ENCODE measurements at places on chromosomes 3 and 15. TPM values are rescaled to one million over a fixed set of nuclear protein-coding genes. Genes with fewer than 3 reads are reported as not detected.
A peak's percentile ranks its signal among the peaks of the same experiment; 100 is the strongest.

DNA sequence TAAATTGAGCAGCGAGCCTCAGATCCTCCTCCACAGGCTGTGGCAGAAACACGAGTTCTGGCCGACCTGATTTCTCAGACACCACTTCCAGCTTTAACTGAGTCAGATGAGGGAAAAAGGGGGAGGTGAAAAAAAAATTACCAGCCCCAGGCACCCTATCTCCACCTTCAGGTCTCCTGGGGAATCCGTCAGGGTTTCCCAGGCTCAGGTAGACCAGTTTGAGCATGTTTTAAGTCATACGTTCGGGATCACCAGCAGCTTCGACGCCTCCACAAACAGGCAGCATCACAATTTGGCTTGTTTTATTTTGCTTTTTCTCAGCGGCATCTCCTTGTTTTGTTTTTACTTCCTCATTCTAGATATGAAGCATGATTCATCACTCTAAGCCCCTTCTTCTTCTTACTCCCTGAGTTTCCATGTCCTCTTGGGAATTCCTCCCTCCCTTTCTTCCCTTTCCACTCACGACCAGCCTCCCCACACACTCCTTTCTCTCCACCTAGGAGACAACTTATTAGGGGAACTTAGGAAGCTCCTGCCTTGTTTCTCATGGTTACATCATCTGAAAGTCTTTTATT, 190.1 kb downstream of the ZNF621 start:
- no peaks in the 10 kb centered on the region for H3K36me3 ChIP-seq
- no peaks in the 10 kb centered on the region for H3K27me3 ChIP-seq
- no peak overlapping the region for H3K4me3 ChIP-seq
- no peak for DNase-seq
- no peaks in the 10 kb centered on the region for H3K4me1 ChIP-seq

DNA sequence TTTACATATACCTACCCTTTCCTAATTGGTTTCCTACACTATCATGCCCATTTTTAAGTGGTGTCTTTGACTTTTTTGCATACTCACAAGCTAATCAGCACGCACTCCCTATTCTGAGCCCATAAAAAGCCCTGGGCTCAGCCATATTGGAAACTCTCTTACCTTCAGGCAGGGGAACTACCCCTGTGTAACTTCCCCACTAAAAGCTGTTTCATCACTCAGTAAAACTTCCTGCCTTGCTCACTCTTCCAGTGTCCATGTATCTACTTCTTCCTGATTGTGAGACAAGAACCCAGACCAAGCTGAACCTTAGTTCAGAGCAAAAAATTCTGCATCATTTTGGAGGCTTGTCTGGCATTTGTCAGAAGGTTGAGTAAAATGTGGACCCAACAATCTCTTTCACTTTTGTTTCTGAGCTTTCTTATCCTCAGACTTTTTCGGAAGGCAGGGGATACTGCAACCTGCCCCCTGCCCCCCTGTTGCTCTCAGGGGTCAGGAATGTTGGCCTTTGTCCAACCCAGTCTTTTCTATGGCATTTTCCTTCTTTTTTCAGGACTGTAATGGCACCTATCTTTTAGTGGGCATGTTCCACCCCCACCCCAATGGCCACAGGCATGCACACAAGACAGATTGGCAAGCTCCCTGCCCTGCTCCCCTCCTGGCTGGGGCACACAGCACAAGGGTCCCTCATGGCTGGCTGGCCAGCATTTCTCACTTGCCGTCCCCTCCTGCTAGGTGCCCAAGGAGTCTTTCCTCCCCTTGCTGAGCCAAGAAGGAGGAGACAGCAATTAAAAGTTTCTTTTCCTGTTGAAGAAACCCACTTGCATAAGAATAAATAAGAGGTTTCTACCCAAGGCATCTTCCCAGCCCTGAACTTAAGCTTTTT, 26.3 kb upstream of the TMEM45A start:
- H3K4me1 ChIP-seq, result no peaks in the 10 kb centered on the region
- H3K27ac ChIP-seq, result no peak overlapping the region
- DNase-seq, result no peak
- no peaks in the 10 kb centered on the region for H3K27me3 ChIP-seq
- no peak overlapping the region for H3K4me3 ChIP-seq
- H3K36me3 ChIP-seq, result no peaks in the 10 kb centered on the region

DNA sequence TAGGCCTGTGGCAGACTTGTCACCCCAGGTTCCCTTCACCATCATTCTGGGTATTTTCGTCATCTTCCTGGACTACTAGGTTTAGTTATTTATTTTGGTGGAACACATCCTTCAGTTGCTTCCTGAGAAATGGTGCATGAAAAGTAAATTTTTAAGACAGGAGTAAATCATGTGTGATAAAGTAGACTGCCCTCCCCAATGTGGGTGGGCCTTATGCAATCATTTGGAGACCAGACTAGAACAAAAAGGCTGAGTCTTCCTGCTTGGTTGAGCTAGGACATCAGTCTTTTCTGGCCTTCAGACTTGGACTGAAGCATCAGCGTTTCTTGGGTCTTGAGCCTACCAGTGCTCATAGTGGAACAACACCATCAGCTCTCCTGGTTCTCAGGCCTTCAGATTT, 50.7 kb upstream of the SLC2A2 start:
- H3K4me3 ChIP-seq, result no peak overlapping the region
- no peaks in the 10 kb centered on the region for H3K4me1 ChIP-seq
- DNase-seq, result no peak
- H3K36me3 ChIP-seq, result peaks cover 32% of the 10 kb centered on the region

GRCh38 chr15:92846741-92847140, 53.4 kb upstream of the CHD2 start:
- no peaks in the 10 kb centered on the region for H3K36me3 ChIP-seq
- no peaks in the 10 kb centered on the region for H3K27me3 ChIP-seq
- no peak overlapping the region for H3K4me3 ChIP-seq
- DNase-seq, result no peak
- no peak overlapping the region for H3K27ac ChIP-seq

GRCh38 chr15:48850648-48851047, 27.3 kb upstream of the EID1 start:
- H3K27ac ChIP-seq, result no peak overlapping the region
- H3K4me3 ChIP-seq, result no peak overlapping the region
- no peaks in the 10 kb centered on the region for H3K36me3 ChIP-seq
- DNase-seq, result no peak
- H3K27me3 ChIP-seq, result no peaks in the 10 kb centered on the region
- H3K4me1 ChIP-seq, result peaks cover 5% of the 10 kb centered on the region

DNA sequence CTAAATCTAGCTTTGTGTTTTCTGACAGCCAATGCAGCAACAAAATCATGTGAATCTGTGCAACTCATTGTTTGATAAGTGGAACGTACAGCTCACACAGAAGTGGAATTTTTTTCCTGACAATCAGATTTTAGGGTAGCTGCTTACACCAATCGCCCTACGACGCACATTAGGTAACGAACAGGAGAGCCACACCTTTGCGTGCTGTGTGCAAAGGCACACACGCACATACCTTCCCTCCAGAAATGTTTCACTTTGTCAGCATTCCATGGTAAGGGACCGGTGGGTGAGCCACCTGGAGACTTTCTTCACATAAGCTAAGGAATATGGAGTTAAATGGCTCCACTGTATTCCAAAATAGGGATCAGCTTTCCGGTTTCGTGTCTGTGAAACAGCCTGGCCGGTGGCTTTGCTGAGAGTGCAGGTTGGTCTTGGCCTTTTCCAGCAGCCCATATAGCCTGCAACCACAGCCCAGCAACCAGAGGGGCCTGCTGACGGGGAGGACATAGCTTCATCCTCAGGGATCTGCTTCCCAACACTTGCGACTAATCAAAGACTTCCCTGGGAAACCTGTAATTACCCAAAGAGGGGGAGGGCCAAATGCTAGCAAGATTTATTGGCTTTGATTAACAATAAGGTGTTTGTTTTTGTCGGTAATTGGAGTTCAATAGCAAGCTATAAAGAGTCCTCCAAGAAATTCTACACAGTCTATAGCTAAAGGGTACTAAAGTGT, 145.3 kb downstream of the ADAMTS17 start:
- DNase-seq, result no peak
- H3K4me3 ChIP-seq, result no peak overlapping the region
- H3K27me3 ChIP-seq, result no peaks in the 10 kb centered on the region
- H3K36me3 ChIP-seq, result no peaks in the 10 kb centered on the region

DNA sequence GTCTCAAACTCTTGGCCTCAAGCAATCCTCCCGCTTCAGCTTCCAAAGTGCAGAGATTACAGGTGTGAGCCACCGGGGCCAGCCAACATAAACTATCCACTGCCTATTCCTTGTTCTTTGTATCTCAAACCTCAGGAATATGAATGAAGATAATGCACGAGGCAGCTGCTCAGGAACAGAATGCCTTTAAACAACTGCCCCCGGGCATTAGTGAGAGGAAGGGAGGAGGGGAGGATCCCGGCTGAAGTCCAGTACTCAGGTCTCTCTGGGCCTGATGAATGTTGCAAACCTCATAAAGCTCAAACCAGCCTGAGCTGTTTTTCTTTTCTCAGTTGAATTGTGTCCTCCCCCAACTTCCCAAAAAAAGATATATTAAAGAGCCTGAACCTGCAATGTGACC, 26.9 kb upstream of the MTMR14 start:
- H3K4me3 ChIP-seq, result no peak overlapping the region
- DNase-seq, result no peak
- no peak overlapping the region for H3K27ac ChIP-seq
- no peaks in the 10 kb centered on the region for H3K4me1 ChIP-seq

DNA sequence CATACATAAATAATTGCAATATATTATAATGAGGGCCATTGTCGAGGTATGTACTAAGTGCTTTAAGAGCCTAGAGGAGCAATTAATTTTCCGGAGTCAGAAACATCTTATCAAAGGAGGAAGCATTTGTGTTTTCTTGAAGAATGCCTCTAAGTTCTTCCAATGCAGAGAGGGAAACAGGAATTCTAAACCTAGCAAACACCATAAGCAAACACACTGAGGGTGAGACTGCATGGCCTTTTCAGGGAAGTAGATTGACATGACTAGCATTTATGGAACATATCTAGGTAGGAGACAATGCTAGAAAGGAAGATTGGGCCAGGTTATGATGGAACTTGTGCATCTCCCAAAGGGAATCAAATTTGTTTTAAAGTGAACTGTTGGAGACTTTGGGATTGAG, 7.2 kb upstream of the PLCL2 start:
- no peak overlapping the region for H3K27ac ChIP-seq
- no peaks in the 10 kb centered on the region for H3K27me3 ChIP-seq
- no peaks in the 10 kb centered on the region for H3K36me3 ChIP-seq
- DNase-seq, result no peak

DNA sequence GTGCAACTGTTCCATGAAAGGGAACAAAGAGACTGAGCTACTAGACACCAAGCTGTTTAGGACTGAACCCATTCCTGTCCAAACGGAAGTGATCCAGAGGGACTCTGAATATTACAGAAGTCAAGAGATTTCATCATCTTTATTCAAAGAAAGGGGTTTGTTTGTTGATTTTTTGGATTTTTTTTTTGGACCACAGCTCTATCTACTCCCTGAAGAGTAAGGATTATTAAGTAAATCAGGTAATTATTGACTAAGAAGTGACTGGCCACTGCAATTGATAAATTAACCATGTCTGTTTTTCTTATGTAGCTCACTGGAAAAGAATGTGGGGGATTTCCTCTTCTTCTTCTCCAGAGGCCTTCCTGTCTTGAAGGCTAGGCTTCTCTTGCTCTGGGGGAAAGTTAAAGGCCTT, 146.6 kb upstream of the TPM1 start:
- H3K36me3 ChIP-seq, result no peaks in the 10 kb centered on the region
- peak overlapping the region; percentile 96 for H3K27ac ChIP-seq
- no peaks in the 10 kb centered on the region for H3K27me3 ChIP-seq
- no peak overlapping the region for H3K4me3 ChIP-seq

DNA sequence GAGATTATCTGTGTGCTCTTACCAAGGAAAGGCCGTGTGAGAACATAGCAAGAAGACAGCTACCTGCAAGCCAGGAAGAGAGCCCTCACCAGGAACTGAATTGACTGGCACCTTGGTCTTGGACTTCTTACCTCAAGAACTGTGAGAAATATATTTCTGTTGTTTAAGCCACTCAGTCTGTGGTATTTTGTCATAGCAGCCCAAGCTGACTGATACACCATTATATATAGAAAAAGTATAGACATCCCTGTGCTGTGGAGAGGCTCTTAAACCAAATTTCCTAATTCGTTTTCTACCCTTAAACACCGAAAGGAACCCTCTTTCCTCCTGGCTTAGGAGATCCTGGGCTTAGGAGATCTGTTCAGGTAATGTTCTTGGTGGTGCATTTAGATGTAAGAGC, 44.8 kb downstream of the CGNL1 start:
- no peaks in the 10 kb centered on the region for H3K36me3 ChIP-seq
- no peaks in the 10 kb centered on the region for H3K4me1 ChIP-seq
- no peaks in the 10 kb centered on the region for H3K27me3 ChIP-seq
- no peak for DNase-seq
- H3K4me3 ChIP-seq, result no peak overlapping the region

The RBP2 gene
- total RNA-seq, result not detected
